ENCODE measurements at places on chromosomes 13 and 19.
A peak's percentile ranks its signal among the peaks of the same experiment; 100 is the strongest.

GRCh38 chr19:12994701-12995595 is at the start of gene NFIX:
NFIX (plus strand) TSS chr19:12995475; CDS start chr19:12995838, 363 bp downstream.
- peak; percentile 38 for DNase-seq

DNA sequence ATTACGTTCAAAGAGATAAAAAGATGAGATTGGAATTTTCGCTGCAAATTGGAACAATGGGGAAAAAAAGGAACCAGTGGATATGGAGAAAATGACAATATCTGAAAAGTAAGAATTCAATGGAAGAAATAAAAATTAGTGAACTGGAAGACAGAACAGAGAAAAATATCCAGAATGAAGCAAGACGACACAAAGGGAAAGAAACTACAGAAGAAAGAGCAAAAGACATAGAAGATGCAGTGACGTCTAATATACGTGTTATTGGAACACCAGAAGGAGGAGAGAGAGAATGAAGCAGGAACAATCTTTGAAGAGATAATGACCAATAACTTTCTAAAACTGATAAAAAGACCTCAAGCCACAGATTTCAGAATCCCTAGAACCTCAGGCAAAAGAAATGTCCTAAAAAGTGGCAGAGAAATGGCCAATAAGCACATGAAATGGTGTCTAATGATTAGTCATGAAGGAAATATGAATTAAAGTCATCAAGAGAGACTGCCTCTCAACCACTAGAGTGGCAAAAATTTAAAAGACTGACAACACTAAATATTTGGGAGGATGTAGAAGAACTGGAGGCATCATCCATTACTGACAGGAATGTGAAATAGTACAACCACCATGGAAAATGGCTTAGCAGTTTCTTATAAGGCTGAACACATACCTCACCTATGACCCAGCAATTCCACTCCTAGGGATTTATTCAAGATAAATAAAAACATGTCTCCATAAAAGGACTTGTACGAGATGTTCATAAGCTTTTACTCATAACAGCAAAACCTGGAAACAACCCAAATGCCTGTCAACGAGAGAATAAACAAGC is 56.5 kb downstream of the GADD45B start:
- no peak for DNase-seq

DNA sequence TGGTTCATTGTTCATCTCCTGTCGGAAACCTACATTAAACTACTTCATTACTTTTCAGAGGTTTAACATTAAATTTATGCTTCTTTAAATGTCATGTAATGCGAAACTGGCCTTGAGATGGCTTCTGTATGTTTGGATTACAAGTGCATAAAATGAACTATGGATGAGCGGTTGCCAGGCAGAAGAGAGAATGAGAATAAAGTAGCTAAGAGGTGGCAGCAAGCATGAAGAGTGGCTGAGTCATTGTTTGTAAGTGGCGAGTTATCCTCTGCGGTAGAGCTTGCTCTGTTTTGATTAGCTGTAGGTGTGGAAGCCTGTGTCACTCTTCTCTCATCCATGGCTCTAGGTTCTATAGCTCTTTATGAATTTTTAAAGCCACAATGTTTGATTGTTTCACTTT is 1139.6 kb upstream of the PCDH9 start:
- DNase-seq, result no peak

DNA sequence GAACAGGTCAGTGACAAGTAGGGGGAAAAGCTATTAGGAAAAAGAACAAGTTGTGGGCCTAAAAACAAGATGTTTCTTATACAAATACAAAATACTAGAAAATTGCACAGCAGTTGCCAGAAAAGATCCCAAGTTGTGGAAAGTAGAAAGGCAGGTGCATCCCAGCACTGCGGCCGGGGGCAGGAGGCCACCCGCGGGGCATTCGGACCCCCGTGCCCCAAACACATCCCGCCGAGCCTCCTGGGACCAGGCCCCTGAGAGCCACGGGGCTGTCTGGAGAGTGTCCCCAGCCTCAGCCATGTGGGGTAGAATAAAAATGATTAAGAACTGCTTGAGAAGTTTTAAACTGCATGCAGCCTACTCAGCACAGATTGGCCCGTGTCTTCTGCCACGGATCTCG is 11.4 kb downstream of the RASA3 start:
- no peak for DNase-seq

DNA sequence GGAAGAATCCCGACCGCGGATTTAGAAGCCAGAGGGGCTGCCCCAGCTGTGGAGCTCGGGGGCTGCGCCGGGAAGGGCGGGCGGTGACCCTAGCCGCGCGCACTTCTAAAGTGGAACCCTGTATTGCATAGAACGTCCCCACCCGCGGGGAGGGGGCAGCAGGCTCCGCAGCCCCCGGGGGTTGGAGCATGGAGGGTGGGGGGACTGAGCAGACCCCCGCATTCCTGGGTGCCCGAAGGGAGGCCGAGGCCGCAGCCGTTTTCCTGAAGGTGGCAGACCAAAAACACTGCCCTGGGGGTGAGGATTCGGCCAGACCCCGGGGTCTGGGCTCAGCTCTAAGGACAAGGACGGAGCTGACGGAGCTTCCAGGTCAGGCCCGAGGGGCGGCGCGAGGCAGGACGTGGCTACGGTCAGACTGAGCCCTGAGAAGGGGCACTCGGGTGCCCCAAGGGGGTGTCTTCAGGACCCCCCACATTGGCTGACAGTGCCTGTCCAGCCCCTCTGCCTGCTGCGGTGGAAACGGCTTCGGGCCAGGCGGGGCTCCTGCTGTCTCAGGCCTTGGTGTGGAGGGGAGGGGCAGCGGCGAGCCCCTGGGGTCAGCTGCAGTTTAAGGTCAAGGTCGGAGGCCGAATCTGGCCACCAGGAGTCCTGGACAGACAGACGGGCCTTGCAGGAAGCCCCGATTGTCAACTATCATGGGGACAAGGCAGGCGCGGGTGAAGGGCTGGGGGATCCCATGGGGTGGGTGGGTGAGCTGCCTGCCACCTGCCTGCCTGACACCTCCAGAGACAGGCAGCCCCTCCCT is 12.6 kb downstream of the MKNK2 start:
- no peak for DNase-seq

GRCh38 chr13:108944760-108945159 is 315.3 kb downstream of the MYO16 start:
- DNase-seq, result no peak

- no peak for DNase-seq
Observed at GRCh38 chr19:640606-641189, 1.0 kb downstream of the FGF22 start.

DNA sequence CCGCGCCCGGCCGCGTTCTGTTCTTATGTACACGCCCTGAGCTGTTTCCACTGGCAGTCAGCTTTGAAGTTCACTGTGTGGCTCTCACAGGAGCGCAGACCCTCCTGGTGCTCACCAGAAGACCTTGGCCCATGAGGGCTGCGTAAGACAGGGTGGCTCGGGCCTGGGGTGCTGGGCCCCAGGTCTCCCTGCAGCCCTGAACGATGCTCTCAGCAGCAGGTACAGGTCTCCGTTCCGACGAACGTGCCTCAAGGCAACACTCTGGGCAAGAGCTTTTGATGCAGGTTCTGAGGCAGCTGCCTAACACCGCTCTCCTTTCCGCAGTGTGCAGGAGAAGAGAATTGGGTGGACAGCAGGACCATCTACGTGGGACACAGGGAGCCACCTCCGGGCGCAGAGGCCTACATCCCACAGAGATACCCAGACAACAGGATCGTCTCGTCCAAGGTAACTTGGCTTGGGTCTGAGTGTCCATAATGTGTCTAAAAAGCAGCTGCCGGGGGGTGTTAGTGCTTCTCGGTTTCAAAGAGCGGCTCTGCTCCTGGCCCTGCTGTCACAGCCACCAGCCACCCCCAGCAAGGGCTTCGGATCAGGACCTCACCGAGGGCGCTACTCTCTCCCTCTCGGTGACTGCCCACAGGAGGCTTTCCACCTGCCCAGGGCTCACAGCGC is 95.1 kb downstream of the ATP11A start:
- no peak for DNase-seq

- no peak for DNase-seq
Observed at GRCh38 chr19:6269101-6269886, 10.5 kb downstream of the MLLT1 start.

DNA sequence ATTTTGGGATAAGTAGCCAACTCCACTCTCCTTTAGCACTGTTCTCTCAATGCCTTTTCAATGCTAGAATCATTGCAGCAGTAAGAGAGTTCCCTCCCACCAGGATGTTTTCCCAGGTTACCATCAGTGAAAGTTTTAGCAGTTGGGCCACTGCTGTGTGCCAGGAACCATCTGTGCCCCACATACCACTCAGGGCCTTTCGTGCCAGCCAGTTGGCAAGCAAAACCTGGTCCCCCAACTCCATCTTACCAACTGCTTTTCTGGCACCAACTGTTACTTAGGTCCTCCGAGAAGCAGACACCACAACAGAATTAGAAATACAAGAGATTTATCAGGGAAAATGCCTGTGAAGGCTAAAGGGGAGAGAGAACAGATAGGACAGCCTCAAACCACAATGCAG is 533.4 kb upstream of the NBEA start:
- DNase-seq, result no peak

DNA sequence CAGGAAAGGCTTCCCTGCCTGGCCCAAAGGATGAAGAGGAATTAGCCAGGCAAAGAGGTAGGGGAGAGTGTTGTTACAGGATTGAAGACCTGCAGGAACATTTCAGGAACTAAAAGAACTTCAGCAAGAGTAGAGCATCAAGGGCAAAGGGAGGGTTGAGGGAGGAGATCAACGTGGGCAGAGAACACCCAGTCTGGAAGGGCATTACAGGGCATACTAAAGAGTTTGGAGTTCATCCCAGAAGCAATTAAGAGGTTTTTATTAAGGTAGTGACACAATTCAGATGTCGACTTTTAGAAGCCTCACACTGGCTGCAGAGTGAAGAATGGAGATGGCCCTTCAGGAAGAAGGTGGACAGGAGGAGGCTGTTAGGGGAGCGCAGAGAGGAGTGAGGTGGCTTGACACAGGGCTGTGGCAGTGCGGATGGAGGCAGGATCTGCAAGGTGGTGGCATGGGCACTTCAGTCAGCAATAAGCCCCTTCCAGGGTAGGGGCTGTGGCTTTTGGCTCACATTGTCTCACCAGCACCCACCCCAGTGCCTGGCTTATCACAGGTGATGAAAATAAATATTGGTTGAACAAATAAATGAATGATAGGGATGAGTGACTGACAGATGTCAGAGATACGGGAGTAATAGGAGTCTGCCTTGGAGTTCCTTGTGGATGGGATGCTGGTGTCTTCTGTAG is 24.9 kb downstream of the TEX26 start:
- DNase-seq, result no peak

- no peak for DNase-seq
Observed at GRCh38 chr13:49620170-49620621, 8.1 kb upstream of the ARL11 start.

DNA sequence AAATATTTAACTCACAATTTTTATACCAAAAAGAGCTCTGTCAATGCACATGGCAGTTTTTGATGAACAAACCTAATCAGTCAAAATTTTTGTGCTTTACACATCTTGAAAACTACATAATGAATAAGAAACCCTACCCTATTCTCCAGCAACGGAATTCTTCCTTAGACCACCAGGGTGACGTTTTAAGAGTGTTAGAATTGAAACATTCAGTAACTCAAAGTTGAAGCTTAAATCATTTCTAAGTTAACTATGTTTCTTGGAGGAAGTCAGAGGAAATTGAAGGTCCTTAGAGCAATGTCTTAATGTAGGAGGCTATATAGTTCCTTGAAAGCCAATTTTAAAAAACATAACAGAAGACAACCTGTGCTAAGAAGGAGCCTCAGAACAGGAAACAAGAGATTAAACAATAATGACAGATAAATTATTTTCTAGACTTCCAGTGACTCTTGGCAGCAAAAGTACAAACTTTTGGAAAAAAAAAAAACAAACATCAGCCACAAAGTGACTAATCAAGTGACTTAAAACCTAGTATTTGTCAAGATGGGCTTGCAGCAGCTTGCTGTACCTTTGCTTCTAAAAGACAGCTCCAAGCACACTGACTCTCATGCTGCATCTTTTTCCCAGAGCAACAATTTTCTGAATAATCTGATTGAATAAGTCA is 6.2 kb downstream of the SPRY2 start:
- no peak for DNase-seq

DNA sequence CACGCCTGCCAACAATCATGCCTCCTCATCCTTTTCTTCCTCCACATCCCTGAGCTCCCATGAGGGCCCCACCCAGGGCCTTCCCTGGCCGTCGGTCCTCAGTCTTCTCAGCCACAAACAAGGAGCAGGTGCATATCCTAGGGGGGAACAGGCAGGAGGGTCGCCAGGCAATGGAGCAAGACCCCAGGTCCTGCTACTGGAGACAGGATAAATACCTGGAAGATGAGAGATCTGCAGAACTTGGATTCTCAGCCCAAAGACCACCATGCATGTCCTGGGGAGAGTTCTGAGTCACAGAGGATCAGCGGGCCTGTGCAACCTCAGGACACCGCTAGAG is 344.7 kb upstream of the TSHZ3 start:
- no peak for DNase-seq

DNA sequence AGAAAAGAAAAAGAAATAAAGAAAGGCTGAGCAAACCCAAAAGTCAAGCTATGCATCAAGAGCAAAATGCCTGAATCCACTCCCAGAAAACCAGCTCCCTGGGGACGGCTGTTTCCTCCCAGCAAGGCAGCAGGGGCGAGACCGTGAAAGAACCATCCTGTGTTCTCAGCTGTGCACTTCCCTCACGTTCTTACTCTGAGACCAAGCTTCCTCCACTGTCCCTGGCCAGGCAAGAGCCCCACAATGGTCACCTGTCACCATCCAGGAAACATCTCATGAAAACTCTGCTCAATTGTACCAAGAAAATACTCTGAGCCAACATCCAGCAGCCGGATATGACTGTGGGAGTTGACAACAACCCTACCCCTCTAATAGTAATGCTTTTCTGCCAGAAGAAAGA is 22.9 kb downstream of the RAB20 start:
- no peak for DNase-seq

- no peak for DNase-seq
Observed at GRCh38 chr19:13712767-13713201, 51.5 kb upstream of the MRI1 start.

GRCh38 chr13:101398191-101398590 is 18.1 kb downstream of the NALCN start:
- DNase-seq, result no peak

GRCh38 chr13:50410921-50411746 is 395.9 kb downstream of the KCNRG start:
- DNase-seq, result no peak

- no peak for DNase-seq
Observed at GRCh38 chr13:54029226-54029625, 1000.6 kb downstream of the OLFM4 start.

GRCh38 chr19:9757544-9758501 is 10.7 kb downstream of the ZNF846 start:
- no peak for DNase-seq

GRCh38 chr13:20416223-20416745 is 109.4 kb downstream of the CRYL1 start:
- DNase-seq, result no peak

- no peak for DNase-seq
Observed at GRCh38 chr19:49855277-49855675, 4.3 kb downstream of the PTOV1 start.
